NCI-H187 treated with DMSO at 0.1 percent for 48 hours (cell line): ENCODE measurements at places on chromosomes 1 and 21.

DNA sequence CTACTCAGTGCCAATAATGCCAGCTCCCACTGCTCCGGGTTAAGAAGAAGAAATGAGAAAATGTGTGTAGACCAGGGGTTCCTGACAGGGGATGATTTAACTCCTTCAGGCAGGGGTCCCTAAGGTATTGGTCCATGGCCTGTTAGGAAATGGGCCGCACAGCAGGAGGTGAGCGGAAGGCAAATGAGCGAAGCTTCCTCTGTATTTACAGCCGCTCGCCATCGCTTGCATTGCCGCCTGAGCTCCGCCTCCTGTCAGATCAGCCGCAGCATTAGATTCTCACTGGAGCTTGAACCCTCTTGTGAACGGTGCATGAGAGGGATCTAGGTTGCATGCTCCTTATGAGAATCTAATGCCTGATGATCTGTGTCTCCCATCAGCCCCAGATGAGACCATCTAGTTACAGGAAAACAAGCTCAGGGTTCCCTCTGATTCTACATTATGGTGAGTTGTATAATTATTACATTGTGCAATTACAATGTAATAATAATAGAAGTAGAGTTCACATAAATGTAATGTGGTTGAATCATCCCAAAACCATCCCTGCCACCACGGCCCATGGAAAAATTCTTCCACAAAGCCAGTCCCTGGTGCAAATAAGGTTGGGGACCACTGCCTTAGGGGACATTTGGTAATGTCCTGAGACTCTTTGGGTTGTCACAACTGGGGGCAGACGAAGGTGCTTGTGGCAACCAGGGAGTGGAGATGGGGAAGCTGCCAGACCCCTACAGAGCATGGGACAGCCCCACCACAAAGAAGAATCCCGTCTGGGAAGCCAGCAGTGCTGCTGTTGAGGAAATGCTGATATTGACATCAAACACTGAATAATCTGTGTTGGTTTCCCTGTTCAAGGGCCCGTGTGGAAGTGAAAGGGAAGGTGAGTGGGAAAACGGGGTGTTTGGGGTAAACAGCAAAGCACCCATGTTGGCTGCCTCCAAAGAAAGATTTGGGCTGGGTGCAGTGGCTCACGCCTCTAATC lies 60.8 kb downstream of the DHRS3 start:
- DNase-seq: no peak

DNA sequence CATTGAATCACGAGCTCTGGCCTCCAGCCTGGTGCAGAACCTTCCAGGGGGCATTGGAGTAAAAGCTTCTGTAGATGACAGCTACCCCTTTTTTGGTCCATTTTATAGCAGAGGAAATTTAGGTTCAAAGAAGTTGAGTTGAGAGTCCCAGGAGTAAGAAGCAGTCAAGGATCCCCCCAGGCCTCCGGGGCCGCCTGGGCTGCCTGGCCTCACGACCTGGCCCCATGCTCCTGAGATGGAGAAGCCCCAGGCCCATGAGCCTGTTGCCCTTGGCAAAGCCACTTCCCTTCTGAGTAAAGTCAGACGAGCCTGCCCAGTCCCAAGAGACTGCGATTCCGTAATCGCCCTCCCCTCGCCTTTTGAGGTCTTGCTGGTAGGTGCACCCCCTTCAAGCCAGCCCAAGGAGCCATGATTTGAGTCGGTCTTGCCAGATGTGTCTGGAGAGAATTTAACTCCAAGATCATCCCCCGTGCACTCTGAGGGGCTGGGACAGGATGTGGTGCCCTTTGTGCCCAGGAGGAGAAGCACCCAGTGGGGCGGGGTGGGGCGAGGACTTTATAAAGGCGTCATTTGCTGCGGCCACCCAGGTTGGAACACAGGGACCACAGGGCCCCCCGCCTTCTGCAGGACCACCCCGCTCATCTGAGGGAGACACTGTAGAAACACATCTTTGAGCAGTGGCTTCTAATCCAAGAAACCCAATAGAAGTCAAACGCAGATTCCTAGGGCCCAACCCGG lies 30.1 kb downstream of the PDE9A start:
- DNase-seq: no peak

GRCh38 chr1:221841251-221841982 lies 99.5 kb upstream of the DUSP10 start:
- DNase-seq: no peak

- no peak for DNase-seq
Observed at GRCh38 chr1:38061290-38061689, 14.7 kb upstream of the POU3F1 start.

DNA sequence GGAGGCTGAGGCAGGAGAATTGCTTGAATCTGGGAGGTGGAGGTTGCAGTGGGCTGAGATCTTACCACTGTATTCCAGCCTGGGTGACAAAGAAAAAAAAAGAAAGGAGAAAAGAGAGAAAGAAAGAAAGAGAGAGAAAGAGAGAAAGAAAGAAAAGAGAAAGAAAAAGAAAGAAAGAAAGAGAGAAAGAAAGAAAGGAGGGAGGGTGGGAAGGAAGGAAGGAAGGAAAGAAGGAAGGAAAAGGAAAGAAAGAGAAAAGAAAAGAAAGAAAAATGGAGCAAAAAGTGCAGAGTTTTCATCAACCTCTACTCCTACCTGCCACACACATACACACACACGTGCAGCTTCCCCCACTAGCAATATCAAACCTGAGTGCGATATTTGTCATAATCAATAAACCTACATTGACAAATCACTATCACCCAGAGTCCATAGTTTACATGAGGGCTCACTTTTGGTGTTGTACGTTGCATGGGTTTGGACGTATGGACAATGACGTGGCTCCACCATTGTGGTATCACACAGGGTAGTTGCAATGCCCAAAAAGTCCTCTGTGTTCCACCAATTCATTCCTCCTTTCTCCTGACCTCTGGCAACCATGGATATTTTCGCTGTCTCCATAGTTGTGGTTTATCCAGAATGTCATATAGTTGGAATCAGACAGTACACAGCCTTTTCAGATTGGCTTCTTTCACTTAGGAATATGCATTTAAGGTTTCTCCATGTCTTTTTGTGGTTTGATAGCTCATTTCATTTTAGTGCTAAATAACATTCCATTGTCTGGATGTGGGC lies 36.5 kb downstream of the EVA1C start:
- no peak for DNase-seq

GRCh38 chr1:11483581-11484320 lies 4.8 kb downstream of the DISP3 start:
- no peak for DNase-seq
